Occipital lobe (tissue), 3 donors: ENCODE measurements at places on chromosomes 7 and 10. TPM values are rescaled to one million over a fixed set of nuclear protein-coding genes. Genes with fewer than 3 reads are reported as not detected.

Gene SGPL1
- 42.6 TPM for total RNA-seq

Gene HMX2
- not detected for total RNA-seq

Gene SEMA3D
- total RNA-seq, result 4.4 TPM

Gene GNGT1
- total RNA-seq, result not detected

Gene NUDT5
- 22.0 TPM for total RNA-seq

Gene CCNJ
- total RNA-seq, result 19.0 TPM
